ENCODE measurements at places on chromosomes 1 and 21. TPM values are rescaled to one million over a fixed set of nuclear protein-coding genes. Genes with fewer than 3 reads are reported as not detected.
A peak's percentile ranks its signal among the peaks of the same experiment; 100 is the strongest.

DNA sequence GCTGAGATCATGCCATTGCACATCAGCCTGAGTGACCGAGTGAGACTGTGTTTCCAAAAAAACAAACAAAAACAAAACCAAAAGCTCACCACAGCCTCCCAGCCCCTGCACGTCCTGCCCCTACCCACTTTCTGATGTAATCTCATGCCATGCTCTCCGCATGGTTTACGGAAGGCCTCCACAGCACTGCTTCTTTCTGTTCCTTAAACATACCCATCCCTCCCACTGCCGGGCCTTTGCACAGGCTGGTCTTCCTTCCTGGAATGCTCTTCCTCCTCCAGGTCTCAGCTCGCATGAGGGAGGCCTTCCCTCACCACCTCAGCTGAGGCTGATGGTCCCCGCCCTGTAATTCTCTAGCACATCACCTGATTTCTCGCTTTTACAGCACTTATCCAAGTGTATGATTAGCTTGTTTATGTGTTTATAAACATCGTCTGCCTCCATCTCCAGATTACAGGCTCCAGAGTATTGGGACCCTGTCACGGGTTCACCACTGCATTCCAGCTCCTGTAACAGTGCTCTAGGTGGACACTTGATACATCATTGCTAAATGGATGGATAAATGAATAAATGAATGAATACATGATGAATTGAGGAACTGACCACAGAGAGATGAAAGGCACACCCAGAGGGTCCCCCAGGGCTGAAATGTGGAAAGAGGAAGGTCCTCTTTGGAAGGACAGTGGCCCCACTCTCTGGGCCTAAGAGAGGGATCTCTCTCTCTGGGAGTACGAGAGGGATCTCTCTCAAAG lies 22.1 kb downstream of the TCEA3 start:
- no peak for DNase-seq

The GRIK1 gene
- total RNA-seq, result 97.1 TPM

DNA sequence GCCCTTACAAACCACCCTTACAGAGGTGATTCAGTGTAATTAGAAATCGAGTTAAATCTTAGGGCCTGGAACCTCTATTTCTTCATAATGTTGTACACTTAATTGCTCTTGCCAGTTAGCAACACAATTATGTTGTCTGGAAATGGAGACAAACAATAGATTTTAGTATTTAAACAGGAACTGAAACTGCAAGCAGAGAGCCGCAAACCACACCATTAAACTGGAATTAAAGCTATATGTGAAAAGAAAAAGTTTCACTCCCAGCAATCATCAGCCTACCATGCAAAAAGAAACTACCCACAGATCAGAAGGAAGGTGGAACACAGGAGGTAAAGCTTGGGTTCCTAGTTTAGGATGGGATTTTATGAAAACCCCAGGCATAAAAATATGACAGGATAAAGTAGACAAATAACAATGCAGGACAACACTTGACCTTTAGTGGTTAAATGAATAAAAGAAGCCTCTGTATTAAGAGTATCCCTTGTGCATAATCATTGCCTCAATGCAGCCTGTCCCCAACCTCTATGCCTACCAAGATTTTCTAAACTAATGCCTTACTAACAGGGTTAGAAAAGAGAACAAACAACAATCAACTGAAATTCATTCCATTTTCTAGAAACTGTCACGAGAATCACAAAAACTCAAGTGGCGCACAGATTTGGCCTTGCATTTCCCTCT lies 304.3 kb upstream of the ESRRG start:
- no peak for DNase-seq

GRCh38 chr21:35329940-35330660 lies 281.0 kb upstream of the RUNX1 start:
- no peak for DNase-seq

DNA sequence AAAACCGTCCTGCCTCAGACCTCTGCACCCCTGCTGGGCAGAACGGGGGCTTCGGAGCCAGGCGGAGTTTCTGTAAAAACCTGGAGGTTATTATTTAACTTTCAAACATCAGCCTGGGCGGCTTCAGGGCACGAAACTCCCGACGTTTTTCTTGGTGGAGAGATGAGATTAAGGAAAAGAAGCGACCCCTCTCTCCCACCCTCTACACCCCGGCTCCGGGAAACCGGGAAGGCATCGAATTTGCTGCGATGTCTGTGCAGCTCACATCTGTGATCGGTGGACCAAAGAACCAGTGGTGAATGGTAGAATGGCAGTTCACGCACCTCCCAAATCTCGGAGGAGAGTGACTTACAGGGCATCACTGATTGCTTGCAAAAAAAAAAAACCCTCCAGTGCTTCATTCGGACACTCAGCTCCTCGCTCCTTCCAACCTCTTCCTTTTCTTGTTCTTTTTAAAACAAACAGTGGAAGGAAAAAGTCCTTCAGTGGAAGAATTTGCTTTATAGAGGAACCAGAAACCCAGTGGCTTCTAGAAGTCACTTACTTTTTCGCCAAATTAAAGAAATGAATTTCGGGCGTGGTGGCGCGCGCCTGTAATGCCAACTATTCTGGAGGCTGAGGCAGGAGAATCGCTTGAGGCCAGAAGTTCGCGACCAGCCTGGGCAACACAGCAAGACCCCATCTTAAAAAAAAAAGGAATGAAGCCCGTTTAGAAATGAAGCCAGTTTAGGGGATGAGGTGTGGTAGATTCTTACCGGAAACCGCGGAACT lies 884 bp downstream of the PHACTR4 start:
- DNase-seq, result peak; percentile 30

DNA sequence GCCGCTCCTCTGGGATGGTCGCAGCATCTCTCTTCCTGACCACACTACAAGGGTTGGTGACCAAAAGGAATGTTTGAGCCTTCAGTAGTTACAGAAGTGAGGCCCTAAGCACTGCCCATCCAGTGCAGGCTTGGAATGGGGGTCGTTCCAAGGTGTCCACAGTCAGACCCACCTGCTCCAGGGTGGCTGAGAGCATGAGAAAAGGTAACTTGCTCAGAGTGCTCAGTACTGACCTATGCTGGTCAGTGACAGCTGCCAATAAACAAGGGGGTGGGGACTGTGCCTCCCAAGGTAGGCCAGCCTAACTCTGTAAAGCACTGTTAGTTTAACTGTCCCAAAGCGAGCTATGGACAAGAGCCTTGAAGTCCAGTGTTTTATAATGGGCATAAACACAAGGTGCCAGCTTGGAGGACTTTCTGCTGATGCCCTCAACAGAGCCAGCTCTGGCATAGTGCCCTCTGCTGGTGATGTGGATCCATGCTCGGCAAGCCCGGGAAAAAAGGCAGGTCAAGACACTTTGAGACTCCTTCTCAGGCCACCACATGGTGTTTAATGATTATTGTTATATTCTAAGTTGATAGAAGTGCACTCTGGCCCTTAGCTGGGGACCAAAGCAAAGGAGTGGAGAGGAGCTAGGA lies 78.1 kb upstream of the DNAH14 start:
- peak; percentile 27 for DNase-seq

GRCh38 chr1:33985656-33986055 lies 121.8 kb downstream of the HMGB4 start:
- peak; percentile 44 for DNase-seq

DNA sequence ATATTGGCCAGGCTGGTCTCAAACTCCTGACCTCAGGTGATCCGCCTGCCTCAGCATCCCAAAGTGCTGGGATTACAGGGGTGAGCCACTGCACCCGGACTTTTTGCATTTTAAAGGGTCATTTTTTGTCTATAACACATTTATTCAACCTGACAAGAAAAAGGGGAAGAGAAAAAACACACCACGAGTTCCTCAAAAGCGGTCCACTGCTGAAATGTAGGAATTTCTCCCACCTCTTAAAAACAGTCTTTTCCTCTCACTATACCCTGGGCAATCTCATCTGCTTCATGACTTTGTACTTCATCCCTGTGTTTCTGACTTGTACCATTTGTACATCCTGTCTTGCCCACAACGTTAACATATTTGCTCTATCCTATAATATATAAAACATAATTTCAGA lies 413.3 kb upstream of the PTBP2 start:
- no peak for DNase-seq

GRCh38 chr1:107548276-107548675 lies 407.4 kb downstream of the NTNG1 start:
- DNase-seq, result no peak

DNA sequence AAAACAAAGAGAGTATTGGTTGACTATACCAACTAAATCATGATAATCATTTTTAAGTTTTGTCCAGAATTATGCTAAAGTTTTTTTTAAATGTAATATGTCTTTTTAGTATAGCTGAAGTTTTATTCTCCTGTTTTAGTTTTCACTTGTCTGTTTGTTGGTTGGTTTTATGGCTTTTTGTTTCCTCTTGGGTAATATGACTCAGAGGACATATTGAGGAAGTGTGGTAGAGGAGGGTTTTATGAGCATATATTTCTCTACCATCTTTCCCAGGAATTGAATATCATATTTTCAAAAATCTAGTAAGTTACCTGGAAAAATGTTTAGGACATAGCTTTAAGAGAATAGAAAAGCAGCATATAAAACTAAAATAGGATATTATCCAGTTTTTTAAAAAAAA lies 68.6 kb upstream of the MCOLN3 start:
- no peak for DNase-seq

DNA sequence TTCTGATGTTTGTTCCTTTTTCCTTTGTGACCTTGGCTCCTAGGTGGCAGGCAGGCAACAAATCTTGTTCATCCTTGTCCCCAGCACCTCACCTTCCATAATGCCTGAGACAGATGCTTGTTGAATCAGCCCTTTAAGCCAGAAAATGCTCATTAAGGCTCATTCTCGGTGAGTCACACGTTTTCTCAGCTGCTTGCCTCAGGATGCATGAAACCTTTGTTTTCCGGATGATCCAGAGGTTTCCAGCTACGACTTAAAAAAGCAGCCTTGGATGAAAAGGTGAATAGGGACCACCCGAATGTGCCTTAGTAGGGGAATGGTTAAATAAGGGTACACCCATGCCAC lies 4.6 kb upstream of the ATP13A2 start:
- no peak for DNase-seq

DNA sequence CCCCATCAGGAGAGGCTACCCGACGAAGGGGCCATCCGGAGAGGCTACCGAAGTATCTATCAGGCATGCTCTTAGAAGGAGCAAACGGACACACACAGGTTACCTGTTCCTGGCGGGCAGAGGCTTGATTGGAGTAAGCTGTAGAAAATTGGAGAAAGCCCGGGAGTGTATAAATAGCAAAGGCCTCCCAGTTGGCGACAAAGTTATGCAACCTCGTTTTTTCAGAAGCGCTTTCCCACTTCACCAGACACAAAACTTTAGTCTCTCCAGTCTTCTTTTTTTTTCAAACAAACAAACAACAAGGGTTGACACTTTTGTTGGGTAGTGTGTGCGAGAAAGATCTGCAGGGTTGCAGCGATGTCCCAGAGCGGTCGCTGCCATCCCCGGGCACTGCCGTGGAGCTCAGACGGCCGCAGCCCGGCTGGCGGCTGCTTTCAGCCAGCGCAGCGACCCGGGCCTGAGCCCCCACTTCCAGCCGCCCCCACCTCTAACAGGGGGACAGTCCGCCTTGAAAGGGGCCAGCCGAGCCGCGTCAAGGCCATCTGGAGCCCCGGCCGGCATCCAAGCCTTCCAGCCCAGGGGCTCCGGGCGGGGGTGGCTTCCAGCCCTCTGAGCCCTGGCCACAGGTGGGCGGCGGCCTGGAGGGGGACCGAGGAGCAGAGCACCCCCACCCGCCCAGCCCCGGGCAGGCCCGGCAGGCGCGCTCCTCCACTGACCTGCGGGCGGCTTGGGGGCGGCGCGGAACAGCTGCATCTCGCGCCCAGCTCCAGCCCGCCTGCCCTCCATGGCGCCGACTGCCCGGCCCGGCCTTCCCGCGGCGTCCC lies 616 bp downstream of the MCOLN3 start:
- no peak for DNase-seq

GRCh38 chr1:1428174-1428573 lies 7.1 kb upstream of the ANKRD65 start:
- no peak for DNase-seq

GRCh38 chr1:7378346-7379130 lies 392.6 kb upstream of the VAMP3 start:
- no peak for DNase-seq

- no peak for DNase-seq
Measured at GRCh38 chr1:206094024-206094423, 23.2 kb downstream of the AVPR1B start.

GRCh38 chr1:95604771-95605170 lies 370.8 kb downstream of the RWDD3 start:
- no peak for DNase-seq

DNA sequence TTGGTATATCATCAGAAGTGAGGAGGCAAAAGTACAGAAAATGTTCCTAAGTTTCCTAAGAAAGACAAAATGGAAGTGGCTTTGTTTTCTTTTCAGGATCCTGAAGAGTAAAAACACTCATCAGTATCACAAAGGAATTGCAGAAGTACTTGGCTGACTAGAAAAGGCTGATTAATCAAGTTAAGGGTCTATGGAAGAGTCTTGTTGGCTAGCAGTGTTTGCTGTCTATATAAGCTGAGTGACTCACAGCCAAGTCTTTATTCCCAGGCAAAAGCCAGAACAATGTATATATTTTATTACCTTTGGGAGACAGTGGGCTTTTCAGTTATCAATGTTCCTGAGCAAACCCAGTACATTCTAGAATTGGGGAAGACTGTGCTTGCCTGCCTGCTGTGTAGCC lies 777.0 kb downstream of the PLA2G4A start:
- no peak for DNase-seq

The C1orf141 gene
- not detected for total RNA-seq

The NPPA gene
- total RNA-seq, result 0.45 TPM

The KRTAP11-1 gene
- total RNA-seq, result not detected

The LEFTY1 gene
- total RNA-seq, result not detected

GRCh38 chr1:25486602-25487001 lies 55.9 kb downstream of the MACO1 start:
- DNase-seq, result peak; percentile 69

GRCh38 chr1:121452484-121452883 lies 267.7 kb downstream of the SRGAP2C start:
- DNase-seq, result no peak

The C1orf21 gene
- 25.1 TPM for total RNA-seq

DNA sequence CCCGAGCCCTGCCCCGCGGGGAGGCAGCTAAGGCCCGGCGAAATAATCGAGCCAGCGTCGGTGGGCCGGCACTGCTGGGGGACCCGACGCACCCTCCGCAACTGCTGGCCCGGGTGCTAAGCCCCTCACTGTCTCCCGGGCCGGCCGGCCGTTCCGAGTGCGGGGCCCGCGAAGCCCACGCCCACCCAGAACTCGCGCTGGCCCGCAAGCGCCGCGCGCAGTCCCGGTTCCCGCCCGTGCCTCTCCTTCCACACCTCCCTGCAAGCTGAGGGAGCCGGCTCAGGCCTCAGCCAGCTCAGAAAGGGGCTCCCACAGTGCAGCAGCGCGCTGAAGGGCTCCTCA lies 49.0 kb upstream of the SYT14 start:
- DNase-seq, result no peak

GRCh38 chr1:220330265-220330664 lies 58.0 kb upstream of the RAB3GAP2 start:
- no peak for DNase-seq

All from cerebellum (tissue), 4 donors.